Stimulated activated CD8-positive, alpha-beta memory T cell treated with anti-CD3 and anti-CD28 coated beads, Interleukin-7, amount 100 ng/mL, for 24 hours (primary cell): ENCODE measurements at places on chromosomes 13 and 19.

GRCh38 chr19:45323671-45324081, 1.0 kb upstream of the CKM start:
- no peak for DNase-seq

- no peak for DNase-seq
Measured at GRCh38 chr13:80341756-80342370, 937 bp upstream of the SPRY2 start.

- no peak for DNase-seq
Measured at GRCh38 chr13:68261105-68261504, 1031.0 kb upstream of the PCDH9 start.

- no peak for DNase-seq
Measured at GRCh38 chr13:108609353-108609752, 20.1 kb upstream of the MYO16 start.

GRCh38 chr19:9786342-9786741, 17.8 kb upstream of the ZNF846 start:
- DNase-seq, result no peak

DNA sequence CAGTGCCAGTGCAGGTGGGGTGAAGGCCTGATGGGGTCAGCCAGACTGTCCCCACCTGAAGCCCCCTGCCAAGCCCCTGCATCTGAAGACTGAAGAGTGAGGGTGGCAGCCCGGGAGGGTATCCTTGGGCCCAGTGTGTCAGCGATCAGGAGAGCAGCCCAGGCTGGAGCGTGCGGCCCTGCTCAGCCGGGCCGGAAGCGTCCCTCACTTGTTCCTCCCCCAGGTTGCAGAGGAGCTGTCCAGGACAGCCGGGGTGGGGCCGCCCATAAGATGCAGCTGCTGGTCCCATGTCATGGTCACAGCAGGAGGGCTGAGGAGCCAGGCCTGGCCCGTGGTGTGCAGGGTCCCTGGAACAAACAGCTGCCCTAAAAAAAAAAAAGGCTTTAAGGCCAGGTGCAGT, 55.4 kb downstream of the KDM4B start:
- no peak for DNase-seq

DNA sequence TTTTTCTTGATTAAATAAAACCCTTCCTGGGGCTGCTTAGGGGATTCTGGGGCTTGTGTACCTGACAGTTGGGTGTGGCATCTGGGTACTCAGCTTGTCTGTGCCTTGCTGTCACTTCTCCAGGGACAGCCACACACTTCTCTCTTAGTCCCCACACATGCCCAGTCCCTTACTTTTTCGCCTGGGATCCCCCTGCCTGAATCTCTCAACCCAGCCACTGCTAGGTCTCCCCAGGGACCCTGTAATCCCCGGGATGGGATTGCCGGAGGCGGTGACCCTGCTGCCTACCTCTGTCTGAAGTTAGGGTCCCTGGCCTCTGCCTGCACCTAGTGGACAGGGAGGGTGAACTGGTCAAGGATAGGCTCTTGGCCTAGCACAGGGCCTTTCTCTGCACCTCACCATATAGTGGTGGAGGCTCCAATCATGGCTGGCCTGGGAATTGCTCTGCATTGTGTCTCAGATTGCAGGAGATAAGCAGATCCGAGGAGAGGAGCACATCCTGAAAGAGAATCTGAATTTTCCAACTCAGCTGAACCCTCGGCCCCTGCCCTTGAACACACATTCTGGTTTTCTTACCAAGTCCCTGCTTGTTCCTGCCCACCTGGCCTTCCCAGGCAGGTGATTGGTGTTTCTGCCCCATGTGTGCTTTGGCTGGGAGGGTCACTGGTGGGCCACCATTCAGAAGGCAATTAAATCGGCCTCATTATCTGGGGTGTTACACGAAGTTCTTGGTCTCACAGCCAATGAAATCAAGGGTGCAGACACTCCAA, 8.7 kb upstream of the ZNF492 start:
- DNase-seq, result no peak

DNA sequence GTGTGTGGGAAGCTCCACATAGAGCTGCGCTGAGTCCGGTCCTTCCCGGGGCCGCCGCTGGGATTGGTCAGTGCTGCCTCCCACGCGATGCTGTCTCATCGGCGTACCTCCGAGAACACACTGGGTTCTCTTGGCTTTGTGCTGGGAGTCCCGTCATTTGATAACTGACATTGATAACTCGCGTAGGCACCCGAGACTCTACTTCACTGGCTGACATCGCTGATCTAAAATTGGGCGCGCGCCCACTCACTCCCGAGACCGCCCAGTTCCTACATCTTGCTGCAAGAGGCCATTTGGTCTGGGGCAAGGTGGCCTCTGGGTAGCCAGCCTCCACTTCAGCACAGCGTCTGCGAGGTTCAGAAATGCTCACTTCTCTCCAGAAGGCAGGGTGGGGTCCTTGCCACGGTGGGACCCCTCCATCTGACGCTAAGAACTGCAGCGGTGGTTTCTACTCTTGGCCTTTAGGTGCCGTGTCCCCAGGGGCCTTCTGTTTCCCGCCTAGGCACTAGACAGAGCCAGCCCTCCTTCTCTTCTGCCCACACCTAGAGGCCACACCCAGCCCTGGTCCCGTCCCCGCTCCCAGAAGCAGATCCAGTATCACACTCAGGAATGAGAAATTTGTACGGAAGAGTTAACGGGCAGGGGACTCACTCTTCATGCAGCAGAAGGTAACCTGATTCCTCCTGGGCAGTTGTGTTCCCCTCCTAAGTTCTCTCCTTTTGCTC, 40.7 kb upstream of the ATP11A start:
- DNase-seq, result no peak

DNA sequence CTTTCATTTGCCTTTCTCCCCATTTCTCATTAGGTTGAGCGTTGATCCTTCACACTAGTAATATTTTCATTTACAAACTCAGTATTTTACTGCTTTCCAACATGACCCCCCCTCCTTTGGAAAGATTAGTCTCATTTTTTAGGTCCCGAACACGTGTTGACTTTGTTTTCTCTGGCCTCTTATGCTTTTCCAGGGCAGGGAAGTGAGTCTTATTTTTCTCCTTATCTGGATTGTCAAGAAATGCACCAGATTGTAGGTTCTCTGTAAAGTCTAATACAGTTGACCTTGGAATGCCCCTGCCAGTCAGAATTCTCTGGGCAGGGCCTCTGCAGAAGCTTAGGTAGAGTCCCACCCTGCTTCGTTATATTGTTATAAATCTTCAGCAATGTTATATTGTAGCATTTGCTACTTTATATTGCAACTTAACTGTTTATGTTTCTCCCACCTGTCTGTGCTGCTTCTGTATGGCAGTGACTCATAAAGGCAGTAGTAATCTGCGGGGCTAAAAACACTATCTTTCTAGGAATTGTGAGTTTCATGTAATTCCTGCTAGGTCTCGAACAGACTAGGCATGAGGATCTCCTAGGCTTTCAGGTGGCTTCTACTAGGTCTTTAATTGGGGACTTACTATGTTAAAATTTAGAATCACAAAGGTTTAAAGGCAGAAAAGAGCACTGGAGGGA, 2.0 kb downstream of the TDRD3 start:
- no peak for DNase-seq

DNA sequence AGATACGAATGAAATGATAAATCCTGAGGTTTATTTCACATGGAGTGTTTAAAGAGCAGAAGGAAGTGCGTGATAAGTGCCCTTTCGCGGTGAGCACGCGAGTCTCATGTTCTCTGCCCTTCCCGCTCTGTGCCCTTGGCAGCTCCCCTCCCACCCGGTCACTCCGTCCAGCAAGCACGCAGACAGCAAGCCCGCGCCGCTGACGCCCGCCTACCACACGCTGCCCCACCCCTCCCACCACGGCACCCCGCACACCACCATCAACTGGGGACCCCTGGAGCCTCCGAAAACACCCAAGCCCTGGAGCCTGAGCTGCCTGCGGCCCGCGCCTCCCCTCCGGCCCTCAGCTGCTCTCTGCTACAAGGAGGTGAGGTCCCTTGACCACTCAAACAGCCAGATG, 37.4 kb upstream of the TEX29 start:
- DNase-seq, result no peak

- DNase-seq, result no peak
Measured at GRCh38 chr19:39479916-39480315, 722 bp upstream of the TIMM50 start.

DNA sequence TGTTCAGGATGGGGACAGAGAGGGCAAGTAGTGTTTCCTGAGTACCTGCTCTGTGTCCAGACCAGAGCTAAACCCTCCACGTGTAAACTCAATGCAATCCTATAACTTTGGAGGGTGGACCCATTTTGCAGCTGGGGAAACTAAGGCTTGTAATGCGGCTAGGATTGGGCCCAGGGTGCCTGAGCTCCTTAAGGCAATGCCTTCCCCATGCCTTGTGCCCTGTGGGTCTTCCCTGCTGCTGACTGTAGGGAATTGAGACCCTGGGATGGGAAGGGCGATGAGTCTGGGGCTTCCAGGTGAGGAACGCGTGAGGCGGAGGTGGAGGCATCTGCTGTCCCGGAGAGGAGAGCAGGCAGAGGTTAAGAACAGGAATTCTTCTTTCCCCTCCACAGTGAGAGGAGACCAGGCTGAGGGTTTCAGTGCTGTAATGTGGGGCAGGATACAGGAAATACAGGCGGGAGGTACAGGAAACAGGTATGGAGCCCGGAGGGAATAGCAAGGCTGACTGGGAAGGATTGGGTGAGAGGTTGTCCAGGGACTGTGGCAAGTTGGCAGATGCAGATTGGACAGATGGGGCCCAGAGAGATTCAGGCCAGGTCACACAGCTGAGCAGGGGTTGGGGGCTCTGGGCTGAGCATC, 19.2 kb downstream of the SLC27A1 start:
- DNase-seq, result no peak

DNA sequence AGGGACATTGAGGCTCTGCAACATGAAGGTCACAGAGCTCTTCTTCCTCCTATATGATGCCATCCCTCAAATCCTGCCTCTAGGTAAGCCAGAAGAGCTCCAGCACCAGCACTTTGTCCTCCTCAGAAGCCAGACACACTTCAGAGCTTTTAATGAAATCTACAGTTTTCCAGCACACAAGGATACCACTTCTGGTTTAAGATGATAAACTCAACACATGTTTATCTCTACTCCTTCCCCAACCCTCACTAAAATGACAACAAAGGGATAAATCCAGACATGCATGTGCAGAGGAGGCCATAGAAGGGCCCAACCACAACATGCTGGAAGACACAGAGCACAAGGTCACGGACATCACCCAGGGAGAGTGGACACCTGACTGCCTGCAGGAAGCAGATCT, 195.3 kb downstream of the USP12 start:
- DNase-seq, result no peak

DNA sequence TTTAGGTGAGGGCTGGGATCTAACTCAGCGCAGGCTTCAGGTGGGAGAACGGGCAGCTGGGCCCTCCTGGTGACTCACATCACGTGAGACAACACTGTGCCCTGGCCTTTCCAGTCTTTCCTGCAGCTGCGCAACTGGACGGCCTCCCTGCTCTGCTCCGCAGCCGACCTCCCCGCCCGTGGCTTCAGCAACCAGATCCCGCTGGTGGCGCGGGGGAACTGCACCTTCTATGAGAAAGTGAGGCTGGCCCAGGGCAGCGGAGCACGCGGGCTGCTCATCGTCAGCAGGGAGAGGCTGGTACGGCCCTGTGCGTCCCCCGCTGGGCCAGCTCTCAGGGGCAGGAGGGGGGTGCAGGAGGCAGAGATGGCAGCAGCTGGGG, 8.8 kb downstream of the SPPL2B start:
- DNase-seq, result no peak

DNA sequence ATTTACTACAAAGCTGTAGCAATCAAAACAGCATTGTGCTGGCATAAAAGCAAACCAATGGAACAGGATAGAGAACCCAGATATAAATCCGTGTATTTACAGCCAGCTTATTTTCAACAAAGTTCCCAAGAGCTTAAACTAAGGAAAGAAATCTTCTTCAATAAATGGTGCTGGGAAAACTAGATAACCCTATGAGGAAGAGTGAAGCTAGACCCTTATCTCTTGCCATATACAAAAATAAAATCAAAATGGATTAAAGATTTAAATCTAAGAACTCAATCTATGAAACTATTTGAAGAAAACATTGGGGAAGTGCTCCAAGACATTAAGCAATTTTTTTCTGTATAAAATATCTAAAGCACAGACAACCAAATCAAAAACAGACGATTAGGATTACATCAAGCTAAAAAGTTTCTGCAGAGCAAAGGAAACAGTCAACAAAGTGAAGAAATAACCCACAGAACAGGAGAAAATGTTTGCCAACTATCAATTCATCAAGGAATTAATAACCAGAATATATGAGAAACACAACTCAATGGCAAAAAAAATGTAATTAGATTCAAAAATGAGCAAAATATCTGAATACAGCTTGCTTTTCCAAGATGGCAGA, 480.7 kb downstream of the LMO7 start:
- no peak for DNase-seq
